ENCODE measurements at places on chromosomes 2 and 18.

DNA sequence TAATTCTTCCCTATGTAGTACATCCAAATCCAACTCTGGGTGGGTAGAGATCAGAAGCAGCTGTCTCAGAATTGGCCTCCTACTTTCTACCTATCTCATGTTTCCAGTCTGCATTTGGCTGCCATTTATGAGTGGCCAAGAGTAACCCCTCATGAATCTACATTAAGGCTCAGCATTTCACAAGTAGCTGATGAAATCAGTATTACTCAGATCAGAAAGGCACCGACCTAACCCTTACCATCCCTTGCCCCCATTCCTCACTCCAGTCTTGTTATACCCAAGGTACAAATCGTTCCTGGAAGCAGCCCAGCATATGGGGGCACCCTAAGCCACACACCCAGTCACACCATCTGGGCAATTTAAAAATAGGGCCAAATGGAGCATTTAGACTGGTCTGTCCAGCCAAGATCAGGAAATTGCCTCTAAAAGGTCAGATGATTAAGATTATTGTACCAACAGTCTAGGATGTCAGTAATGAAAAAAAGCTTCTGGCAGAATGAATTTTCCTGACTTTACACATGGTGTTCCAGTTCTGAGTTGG lies 37.1 kb downstream of the CD28 start:
- no peak for DNase-seq

DNA sequence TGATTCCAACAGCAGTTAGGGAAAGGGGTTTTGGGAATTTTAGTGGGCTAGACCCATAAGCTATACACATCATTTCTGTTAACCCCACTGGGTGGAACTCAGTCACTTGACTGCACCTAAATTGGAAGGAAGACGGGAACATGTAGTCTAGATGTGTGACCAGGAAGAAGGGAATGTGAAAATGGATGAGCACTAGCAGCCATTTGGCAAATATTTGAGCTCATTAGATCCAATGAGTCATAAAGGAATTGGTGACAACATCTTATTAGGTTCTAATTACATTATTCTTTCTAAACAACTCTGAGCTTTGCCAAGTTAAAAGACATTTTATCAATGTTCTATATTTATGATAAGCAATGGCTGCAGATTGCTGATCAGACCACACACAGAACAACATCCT lies 400.6 kb downstream of the IRS1 start:
- no peak for DNase-seq

- DNase-seq: no peak
Measured at GRCh38 chr18:57095884-57096283, 51.0 kb upstream of the BOD1L2 start.

- DNase-seq: no peak
Measured at GRCh38 chr2:239956818-239957261, 68.3 kb downstream of the NDUFA10 start.

DNA sequence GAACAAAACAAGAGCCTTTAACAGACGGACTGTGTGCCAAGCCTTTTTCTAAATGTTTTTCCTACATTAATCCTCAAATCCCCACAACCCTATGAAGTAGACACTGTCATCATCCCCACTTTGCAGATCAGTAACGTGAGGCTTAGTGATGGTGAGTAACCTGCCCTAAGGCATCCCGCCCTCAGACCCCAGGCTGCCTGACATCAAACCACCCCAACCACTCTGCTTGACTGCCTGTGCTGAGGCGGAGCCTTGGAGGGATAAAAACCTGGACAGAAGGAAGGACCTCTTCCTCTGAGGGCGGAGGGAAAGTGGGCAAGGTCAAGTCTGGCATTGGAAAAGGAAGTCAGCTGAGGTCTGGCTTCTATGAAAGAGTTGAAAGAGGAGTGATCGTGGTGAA lies 104.6 kb downstream of the SP3 start:
- DNase-seq: no peak

GRCh38 chr2:31238126-31238905 lies 4.4 kb downstream of the EHD3 start:
- no peak for DNase-seq

- DNase-seq: no peak
Measured at GRCh38 chr2:29000481-29000880, 19.4 kb downstream of the TOGARAM2 start.

- no peak for DNase-seq
Measured at GRCh38 chr2:42775186-42775585, 11.3 kb upstream of the OXER1 start.

DNA sequence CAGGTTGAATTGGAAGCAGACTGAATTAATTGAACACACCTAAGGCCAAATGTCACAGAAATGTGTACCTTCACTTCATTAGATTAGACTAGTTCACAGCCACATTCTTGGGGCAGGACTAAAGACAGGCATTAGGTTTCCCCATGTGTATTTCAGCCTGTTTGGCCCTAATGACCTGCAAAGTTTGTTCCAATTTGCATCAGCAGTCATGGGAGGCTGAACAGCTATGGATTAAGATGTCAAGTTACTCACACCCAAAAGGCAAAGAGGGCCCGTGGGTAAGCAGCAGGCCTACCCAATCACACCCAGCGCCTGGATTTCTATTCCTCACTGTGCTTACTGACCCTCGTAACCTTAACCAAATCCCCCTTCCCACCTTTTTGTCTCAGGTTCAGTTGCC lies 99.6 kb upstream of the RIOK3 start:
- no peak for DNase-seq

GRCh38 chr2:151568501-151568900 lies 158.8 kb downstream of the RIF1 start:
- no peak for DNase-seq

- no peak for DNase-seq
Measured at GRCh38 chr2:18980104-18980785, 378.2 kb downstream of the OSR1 start.

DNA sequence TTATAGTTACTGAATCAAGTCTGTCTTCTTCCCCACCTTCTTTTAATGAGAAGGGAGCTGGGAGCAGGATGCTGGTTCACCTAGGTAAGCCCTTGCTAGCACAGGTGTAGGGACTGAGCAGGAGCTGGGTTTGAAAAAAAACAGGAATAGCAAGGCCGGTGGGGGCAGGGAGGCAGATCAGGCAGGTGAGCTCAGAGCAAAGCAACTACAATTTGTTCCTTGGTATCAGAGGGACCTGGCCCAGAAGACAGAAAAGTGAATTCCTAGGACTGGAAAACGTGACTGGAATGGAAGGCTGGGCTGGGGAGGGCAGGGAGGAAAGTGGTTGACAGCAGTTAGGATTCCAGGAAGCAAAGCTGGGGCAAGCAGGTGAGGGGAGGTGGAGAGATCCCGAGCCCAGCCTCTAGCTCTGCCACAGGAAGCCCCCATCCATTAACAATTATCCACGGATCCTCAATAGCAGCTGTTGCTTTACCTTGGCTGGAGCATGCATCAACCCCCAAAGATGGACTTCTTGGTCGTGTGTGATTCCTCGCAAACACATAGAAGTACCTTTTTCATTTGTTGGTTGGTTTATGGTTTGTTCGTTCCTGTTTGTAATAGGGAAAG lies 118.4 kb downstream of the LNPK start:
- DNase-seq: no peak

DNA sequence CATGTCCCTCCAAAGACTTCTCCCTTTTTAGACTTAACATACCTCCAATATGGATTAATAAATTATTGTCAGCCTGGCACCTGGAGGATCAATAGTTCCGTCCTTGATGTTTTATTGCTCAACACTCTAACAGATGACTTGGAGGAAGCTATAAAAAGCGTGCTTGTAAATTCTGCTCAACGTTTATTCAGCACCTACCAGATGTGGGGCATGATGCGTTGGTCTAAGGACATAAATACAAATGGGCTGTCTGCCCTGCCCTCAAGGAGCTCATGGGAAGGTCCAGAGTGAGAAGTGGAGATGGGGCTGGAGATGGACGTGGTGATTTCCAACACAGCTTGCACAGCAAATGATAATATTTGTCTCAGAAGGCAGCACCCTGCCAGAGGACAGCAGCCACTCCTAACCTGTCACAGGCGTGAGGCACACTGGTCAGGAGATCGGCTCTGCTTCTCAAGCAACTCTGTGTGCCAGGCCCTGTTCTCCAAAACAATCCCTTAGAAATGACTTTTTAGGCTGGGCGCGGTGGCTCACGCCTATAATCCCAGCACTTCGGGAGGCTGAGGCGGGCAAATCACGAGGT lies 25.5 kb upstream of the ZCCHC2 start:
- no peak for DNase-seq

DNA sequence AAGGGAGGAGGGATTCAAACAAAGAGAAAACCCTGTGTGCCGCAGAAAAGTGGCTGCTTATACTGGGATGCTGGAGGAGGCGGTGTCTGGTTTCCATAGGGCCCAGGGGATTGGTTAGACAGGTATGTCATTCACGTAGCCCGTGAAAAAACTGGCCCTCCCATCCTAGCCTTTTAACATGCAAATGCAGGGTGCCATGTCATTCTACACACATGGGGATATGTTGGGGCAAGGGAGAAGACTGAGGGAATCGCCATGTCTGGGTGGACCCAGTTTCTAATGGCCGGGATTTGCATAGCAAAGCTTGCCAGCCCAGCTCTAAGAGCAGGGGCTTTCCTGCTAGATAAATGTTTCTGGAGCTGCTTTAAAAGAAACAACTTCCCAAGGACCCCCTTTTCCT lies 8.2 kb upstream of the RNU2-63P start:
- DNase-seq: no peak

DNA sequence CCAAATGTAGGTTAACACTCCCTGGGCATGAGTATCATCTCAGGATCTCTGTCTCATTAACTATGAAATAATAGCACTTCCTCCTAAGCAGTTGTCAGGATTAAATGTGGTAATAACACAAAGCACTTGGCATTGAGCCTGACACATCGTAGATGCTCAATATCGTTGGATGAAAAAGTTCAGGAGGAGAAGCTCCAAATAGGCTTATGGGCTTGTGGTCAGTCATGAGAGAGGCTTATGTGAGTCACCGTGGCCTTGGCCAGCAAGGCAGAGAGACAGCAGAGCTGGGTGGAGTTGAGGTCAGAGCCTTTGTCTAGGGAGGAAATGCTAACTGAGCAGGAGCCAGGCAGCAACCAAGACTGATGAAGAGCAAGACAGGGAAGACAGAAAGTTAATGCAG lies 68.3 kb upstream of the PPM1B start:
- DNase-seq: no peak

DNA sequence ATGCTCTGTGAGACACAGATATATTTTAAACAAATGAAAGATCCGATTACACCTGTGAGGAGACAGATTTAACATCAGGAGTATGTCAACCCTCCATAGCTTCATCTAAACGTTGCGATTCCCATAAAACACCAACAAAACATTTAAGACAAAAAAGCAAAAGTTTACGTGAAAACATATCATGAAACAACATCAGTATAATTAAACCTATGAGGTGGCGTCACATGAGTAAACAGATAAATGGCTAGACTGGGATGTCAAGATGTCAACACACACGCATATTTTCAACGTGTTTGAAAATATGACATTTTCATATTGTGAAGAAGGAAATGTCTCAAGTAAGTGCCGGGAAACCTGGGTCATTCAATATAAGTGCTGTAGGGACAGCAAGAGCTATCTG lies 25.5 kb upstream of the GPC1 start:
- DNase-seq: no peak

DNA sequence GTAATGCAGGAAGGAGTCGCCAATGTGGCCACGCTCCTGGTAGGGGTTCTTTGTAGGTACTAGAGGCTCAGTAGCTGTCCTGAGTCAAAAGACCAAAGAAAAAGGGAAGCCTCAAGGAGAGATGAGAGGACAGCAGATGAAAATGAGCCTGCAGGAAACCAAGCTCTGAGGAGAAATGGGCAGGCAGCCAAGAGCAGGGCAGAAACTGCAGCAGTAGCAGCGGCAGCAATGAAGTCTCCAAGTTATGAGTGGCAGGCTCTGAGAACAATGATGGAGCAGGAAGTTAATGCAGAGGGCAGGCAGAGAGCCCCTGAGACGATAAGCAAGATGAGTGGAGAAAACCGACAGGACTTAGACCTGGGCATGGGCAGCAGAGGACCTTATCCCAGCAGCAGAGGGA lies 48.2 kb upstream of the TMEM200C start:
- no peak for DNase-seq

- no peak for DNase-seq
Measured at GRCh38 chr18:59952283-59953007, 52.6 kb downstream of the PMAIP1 start.

GRCh38 chr2:69774984-69775982 lies 33.3 kb downstream of the ANXA4 start:
- no peak for DNase-seq

DNA sequence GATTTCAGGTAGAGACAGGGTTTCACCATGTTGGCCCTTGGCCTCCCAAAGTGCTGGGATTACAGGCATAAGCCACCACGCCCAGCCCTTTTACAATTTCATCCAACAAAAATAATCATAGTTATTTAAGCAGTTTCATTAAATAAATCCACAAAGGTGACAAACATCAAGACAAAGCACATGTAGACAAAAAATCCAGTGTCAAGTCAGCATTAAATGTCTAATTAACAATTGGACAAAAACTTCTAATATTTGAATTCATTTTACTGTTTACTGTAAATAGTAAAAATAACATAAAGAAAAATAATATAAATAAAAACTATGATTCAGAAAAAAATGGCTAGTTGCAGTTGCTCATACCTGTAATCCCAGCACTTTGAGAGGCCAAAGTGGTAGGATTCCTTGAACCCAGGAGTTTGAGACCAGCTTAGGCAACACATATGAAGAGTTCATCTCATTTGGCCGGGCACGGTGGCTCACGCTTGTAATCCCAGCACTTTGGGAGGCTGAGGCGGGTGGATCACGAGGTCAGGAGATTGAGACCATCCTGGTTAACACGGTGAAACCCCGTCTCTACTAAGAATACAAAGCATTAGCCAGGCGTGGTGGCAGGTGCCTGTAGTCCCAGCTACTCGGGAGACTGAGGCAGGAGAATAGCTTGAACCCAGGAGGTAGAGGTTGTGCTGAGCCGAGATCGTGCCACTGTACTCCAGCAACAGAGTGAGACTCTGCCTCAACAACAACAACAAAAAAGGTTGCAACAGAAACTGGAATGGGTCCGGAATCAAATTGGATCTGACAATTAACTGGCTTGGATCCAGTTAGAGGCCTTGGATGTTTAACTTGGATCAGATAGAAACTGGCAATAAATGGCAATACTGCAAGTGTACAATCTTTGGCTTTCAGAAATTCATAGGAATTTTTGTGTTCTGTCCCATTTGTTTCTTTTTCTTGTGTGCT lies 56.9 kb upstream of the MAT2A start:
- DNase-seq: no peak

DNA sequence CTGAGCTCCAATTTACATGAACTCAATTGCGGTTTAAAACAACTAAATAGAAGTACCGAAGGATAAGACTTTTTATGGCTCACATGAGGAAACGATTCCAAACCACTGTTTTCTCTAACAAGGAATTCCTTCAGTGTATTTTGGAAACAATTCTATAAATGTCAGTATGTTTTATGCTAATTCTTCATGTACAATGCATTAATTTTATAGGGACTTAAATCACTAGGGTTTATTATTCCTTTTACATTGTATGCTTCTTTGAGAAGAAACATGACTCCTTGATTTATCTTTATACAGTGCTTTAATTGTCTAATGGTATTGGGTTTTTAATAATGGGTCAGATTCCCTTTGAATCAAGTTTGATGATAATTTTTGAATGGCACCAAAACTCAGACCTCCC lies 566.8 kb downstream of the EPHA4 start:
- no peak for DNase-seq

Data from T-helper 2 cell (primary cell).